ENCODE measurements at places on chromosomes 2 and 18.

GRCh38 chr18:47120428-47120827 is 29.9 kb downstream of the HDHD2 start:
- DNase-seq = peak; percentile 23

DNA sequence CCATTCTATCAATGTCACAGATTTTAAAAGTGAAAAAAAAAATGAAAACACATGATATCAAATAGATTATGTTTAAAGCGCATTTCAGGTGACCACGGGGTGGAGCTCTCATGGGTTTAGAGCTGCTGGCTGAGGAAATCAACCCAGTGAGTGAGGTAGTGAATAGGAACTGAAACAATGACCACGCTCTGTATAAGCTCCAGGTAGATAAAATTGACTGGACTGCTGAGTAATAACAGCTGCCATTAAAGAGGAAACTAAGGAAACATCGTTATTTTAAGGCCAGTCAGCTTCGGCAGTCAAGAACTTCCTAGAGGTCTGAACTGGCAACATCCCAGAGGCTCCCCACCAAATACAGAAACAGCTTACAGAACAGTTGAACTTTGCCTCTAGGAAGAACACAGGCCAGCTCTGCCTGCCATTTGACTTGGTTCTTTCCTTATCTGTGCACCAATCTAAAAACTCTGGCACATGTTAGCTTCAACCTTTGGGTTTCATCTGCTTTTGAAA is 185.9 kb downstream of the PDE1A start:
- DNase-seq = peak; percentile 21

DNA sequence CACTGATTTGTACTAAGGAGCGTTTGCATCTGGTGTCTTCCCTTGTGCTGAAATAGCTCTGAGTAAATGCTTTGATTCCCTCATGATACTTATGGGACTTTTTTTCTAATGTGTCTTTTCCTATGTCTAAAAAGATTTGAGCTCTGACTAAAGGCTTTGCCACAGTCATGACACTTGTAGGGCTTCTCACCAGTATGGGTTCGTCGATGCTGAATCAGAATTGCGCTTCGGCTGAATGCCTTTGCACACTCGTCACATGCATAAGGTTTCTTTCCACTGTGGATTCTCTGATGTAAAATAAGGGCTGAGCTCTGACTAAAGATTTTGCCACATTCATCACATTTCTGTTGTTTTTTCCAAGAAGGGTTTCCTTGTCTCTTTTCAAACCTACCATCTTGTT is 8.0 kb downstream of the ZNF396 start:
- no peak for DNase-seq

GRCh38 chr2:25000503-25001324 is 29.0 kb upstream of the DNAJC27 start:
- no peak for DNase-seq

- no peak for DNase-seq
Observed at GRCh38 chr2:109173311-109174171, 44.5 kb downstream of the SH3RF3 start.

GRCh38 chr2:43038696-43039094 is 187.7 kb downstream of the ZFP36L2 start:
- DNase-seq = no peak

- DNase-seq = no peak
Observed at GRCh38 chr2:187566266-187566665, 12.0 kb upstream of the TFPI start.

All from CD4-positive, CD25-positive, alpha-beta regulatory T cell (primary cell).